ENCODE measurements at places on chromosomes 2 and 18.

DNA sequence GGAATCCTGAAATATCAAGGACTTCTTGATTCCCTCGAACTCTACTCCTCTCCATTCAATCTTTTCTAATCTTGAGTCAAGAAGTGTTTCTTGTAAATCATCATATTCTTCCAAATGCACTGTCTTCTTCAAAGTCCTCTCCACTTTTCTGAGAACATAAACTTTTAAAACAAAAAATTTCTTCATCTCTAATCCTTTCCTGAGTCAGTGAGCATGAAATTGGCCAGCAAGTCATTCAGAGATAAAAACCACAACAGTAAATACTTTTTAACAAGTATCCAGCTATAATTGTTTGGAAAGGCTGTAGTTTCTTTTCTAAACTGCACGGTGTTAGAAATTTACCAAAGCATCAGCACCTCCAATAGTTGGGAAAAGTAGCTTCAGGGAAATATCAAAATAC is 312.6 kb upstream of the GALNT5 start:
- DNase-seq: no peak

GRCh38 chr2:198611201-198611600 is 806.8 kb downstream of the PLCL1 start:
- no peak for DNase-seq

- no peak for DNase-seq
These were observed 139.1 kb downstream of the DNAH7 start for GRCh38 chr2:195929531-195929930.

DNA sequence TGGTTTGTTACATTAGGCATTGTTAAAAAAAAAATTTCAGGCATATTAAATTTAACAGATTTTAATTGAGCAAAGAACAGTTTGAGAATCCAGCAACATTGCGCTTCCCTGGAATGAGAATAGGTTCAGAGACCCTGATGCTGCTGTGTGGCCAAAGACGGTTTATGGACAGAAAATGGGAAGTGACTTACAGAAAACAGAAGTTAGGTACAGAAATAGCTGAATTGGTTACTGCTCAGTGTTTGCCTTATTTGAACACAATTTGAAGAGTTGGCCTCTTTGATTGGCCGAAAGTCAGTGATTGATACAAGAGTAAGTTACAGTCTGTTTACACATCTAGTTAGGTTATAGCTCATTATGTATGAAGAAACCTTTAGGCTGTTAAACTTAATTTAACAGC is 6.0 kb upstream of the NEDD4L start:
- no peak for DNase-seq

DNA sequence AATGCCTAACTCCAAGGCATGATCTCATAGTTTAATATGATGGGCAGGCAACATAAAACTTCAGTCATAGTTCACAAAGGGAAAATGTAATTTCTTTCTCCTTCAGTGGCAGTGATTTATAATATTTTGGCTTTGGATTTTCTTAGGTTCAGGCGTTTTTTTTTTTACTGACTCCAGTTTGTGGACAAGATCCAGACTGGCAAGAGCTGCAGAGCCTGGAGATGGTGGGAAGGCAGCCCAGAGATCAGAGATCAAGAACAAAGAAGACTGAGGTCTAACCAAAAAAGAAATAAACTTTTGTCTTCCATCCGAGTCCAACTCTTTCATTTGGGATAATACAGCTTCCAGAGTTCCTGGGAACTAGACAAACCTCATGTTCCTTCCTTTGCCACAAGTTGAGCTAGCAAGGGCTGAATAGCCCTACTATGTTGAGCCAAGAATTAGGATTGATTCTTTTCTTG is 215.3 kb upstream of the SETBP1 start:
- no peak for DNase-seq

- DNase-seq: no peak
These were observed 63.4 kb downstream of the ZNF516 start for GRCh38 chr18:76431437-76432273.

Measured in CD4-positive, alpha-beta T cell treated with Interferon gamma for 1 hour (primary cell).